ENCODE measurements at places on chromosomes 12 and 14. TPM values are rescaled to one million over a fixed set of nuclear protein-coding genes. Genes with fewer than 3 reads are reported as not detected.
A peak's percentile ranks its signal among the peaks of the same experiment; 100 is the strongest.

- peak; percentile 48 for DNase-seq
These were observed 157.2 kb downstream of the PAX9 start for GRCh38 chr14:36818794-36819384.

- DNase-seq = no peak
These were observed 8.2 kb upstream of the LGALS3 start for GRCh38 chr14:55120571-55121495.

DNA sequence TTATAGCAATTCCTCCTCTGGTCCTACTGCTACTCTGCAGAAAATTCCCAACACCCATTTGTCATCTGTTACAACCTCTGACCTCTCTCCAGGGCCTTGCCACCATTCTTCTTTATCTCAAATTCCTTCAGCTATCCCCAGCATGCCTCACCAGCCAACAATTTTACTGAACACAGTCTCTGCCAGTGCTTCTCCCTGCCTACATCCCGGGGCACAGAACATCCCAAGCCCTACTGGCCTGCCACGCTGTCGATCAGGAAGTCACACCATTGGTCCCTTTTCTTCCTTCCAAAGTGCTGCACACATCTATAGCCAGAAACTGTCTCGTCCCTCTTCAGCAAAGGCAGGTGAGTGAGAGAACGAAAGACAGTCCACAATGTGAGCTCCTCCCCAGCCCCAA, 122.1 kb downstream of the TTLL5 start:
- no peak for DNase-seq

DNA sequence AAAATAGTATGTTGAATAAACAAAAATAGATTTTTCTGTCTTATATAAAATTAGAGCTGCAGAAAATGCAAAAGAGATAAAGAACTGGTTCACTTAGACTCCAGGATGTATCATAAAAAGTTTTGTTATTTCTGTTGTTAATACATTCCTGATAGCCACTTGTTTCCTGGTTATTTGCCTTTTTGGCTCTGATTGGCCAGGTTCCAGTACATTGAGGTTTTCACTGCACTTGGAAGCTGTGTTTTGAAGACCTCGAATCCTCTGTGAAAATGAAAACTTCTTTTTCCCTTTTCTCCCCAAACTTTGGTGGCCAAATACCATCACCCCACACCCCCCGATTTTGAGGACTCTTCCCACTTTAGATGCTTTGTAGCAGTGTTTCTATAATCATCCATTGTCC, 525.3 kb downstream of the MED13L start:
- DNase-seq = peak; percentile 47

DNA sequence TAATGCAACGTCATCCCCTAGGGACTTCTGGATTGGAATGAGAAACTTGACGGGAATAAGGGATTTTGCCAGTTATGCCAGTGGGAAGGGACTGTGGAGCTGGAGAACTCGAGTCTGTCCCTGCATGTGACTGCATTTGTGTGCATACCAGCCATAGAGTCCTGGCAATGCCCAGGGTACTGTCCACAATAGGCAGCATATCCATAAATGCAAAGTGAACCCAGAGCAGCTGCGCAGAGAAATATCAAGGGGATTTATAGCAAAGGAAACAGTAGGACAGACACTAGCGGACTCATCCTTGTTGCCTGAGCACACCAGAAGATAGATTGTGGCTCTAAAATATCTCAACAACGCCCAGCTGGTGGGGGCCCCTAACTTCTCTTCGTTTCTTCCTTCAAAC, 247.1 kb upstream of the SRRM4 start:
- DNase-seq = no peak

GRCh38 chr14:76191297-76191696, 39.6 kb downstream of the GPATCH2L start:
- no peak for DNase-seq

The GPX2 gene
- not detected for total RNA-seq

- DNase-seq = no peak
These were observed 1100.3 kb downstream of the BCL11B start for GRCh38 chr14:98171654-98172053.

GRCh38 chr12:7934889-7935492, 996 bp downstream of the SLC2A3 start:
- no peak for DNase-seq

DNA sequence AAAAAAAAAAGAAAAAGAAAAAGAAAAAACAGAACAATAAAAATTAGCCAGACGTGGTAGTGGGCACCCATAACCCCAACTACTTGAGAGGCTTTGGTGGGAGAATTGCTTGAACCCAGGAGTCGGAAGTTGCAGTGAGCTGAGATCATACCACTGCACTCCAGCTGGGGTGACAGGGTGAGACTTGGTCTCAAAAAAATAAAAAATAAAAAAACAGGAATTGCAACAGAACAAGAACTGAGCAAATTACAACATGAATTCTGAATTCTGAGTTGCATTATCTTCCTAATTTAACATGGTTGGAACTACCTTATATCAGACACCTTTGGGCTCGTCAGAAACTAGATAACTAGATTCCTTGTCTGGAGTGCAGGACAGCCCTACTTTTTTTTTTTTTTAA, 53.3 kb upstream of the NR2C1 start:
- no peak for DNase-seq

The CHST11 gene
- total RNA-seq = 30.2 TPM

DNA sequence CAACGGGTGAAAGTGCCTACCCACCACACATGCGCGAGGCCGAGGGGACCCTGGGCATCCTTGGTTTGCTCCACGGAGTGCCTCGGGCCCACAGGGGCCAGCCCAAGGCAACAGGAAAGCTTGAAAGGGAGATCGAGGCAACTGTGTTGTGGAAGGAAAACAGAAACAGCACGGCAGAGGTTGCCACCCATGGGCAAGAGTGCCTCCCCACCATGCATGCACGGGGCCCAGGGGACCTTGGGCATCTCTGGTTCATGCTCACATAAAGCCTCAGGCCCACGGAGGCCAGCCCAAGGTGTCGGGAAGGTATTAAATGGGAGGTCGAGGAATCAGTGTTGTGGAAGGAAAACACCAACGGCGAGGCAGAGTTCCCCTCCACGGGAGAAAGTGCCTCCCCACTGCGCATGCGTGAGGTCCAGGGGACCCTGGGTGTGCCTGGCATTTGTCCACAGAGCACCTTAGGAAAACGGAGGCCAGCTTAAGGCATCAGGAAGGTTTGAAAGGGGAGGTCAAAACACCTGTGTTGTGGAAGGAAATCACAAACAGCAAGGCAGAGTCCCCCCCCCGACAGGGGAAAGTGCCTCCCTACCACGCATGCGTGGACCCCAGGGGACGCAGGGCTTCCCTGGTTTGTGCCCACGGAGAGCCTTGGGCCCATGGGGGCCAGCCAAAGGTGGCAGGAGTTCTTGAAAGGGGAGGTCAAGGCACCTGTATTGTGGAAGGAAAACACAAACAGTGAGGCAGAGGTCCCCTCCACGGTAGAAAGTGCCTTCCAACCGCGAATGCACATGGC, 367.3 kb downstream of the ALG10 start:
- DNase-seq = no peak

The KLRC4 gene
- total RNA-seq = 0.53 TPM

DNA sequence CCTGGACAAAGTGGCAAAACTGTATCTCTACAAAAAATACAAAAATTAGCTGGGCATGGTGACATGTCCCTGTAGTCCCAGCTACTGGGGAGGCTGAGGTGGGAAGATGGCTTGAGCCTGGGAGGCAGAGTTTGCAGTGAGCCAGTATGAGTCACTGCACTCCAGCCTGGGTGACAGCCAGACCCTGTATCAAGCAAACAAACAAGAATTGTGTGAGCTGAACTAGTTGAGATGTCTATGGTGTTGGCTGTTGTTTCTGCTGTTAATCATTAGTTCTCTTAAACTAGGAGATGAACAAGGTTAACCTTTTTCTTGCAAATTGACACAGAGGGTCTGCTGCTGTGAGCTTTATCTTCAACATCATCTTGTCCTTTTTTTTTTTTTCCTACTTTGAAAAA, 23.6 kb downstream of the RASSF3 start:
- peak; percentile 69 for DNase-seq

The TPH2 gene
- total RNA-seq = 0.24 TPM

- DNase-seq = peak; percentile 65
These were observed 55.1 kb upstream of the E2F7 start for GRCh38 chr12:77120156-77121085.

- DNase-seq = peak; percentile 93
These were observed 95.0 kb downstream of the LMNTD1 start for GRCh38 chr12:25458047-25458552.

DNA sequence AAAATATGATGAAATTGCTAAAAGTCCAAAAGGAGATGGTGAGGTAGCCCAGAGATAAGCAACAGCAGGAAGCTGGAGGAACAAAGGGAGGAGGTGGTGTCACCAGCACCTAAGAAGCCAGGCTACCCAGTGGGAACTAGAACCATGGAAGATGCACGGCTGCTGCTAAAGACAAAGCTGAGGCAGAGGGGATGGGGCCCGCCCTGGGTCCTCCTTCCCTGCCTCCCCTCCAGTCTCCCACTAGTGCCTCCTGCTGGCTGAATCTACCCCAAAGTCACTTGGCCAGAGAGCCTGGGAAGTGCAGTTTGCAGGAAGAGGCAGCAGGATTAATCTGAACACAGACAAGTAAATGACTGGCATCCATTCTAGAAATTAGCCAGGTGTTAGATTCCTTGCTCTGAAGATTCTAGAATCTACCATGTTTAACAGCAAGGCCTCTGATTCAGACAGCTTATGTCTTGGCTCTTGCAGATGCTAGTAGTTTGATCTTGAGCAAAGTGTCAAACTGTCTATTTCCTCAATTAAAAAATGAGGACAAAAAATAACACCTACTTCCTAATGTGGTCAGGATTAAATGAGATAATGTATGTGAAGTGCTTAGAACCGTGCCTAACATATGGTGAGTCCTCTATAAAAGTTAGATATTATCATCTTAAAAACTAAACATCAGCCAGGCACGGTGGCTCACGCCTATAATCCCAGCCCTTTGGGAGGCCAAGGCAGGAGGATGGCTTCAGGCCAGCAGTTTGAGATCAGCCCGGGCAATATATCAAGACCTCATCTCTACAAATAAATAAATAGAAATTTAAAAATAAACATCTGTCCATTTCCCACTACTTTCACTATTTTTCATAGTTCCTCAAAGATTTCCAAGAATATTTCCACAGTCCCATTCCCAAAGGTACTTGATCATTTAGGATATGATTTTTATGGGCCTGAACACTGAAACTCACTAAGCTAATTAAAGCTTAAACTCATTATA, 5.8 kb upstream of the LRP10 start:
- no peak for DNase-seq

The KRT72 gene
- not detected for total RNA-seq

DNA sequence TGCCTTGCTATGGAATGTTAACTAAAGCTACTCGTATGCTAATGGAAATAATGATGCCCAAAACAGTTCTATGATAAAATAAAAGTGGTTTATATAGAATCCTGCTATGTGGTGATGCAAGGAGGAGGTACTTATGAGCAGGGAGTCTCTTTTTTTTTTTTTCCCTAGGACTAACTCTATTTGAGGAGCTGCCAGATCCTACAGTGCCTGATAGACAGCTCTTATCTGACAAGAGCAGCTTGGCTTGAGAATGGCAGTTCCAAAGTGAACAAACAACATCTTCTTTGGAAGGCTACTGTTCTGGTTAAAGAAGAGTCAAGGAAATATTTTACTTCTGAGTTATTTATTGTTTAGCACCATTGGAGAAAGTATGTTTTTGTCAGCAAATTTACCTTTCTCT, 10.2 kb upstream of the ACSM4 start:
- no peak for DNase-seq
